Psoas muscle (tissue), 8 donors: ENCODE measurements at places on chromosomes 3 and 15. TPM values are rescaled to one million over a fixed set of nuclear protein-coding genes. Genes with fewer than 3 reads are reported as not detected.
A peak's percentile ranks its signal among the peaks of the same experiment; 100 is the strongest.

DNA sequence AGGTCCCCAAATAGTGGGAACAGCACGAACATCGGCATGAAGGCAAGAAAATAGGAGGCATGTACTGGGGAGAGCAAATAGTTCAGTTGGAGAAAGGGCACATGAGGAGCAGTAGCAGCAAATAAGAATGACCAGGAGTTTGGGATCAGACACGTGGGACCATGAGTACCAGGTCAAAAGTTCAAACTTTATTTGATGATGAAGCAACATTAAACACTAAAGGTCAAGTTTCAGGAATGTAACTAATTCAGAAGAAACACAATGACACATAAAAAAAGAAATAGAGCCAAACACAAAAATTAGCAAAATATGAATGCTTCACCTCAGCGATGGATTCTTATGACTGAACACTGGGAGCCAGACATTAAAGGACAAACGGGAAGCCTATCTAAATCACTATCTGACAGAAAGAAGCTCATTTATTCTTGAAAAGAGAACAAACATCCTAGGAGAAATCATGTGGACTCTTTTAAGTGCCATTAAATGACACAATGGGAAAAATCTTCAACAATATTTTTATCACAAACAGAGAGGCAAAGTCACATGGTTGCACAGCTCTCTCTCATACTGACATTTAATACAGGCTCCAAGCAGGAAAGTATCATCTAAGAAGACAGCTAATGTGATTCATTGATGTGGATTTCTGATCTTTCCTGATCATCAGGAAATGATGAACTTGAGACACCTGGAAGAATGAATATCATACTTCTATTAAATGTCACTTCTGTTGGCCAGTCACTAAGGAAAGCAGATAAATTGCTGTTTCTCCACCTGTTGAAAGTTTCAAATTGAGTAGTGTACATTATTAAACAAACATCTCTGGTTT lies 216.9 kb upstream of the THBS1 start:
- no peaks in the 10 kb centered on the region for H3K36me3 ChIP-seq
- DNase-seq: no peak
- no peaks in the 10 kb centered on the region for H3K27me3 ChIP-seq

- no peak for DNase-seq
- H3K27me3 ChIP-seq: no peaks in the 10 kb centered on the region
- H3K4me1 ChIP-seq: no peaks in the 10 kb centered on the region
- no peak overlapping the region for H3K4me3 ChIP-seq
- no peaks in the 10 kb centered on the region for H3K36me3 ChIP-seq
Measured at GRCh38 chr3:143183665-143183964, 64.0 kb downstream of the CHST2 start.

The GOLGA8T gene
- total RNA-seq: not detected

GRCh38 chr3:37586280-37586679 lies 275.4 kb upstream of the CTDSPL start:
- DNase-seq: no peak
- H3K36me3 ChIP-seq: no peaks in the 10 kb centered on the region
- H3K27ac ChIP-seq: no peak overlapping the region
- H3K4me1 ChIP-seq: peaks cover 9% of the 10 kb centered on the region

DNA sequence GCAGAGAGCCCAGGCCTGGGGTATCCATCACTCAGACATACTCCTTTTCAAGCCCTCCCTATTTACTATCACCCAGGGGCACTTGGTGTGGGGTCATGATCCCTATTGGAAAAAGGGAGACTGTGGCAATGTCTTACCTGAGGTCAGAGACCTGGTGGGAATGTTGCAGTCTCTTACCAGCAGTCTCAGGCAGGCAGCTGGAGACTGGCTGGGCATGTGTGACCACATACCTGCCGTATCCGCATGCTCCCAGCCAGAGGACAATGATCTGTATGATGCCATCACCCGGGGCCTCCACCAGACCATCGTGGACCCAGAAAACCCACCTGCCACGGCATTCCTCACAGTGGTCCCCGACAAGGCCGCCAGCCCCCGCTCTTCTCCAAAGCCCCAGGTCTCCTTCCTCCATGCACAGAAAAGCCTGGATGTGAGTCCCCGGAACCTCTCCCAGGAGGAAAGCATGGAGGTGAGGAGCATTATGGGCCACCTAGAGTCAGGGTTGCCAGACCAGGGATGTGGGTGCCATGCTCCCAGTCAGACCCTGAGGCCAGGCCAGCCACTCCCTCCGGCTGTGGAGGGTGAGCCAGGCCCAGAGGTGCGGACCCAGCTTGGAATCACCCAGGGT lies 5.9 kb downstream of the SH2D7 start:
- H3K36me3 ChIP-seq: no peaks in the 10 kb centered on the region
- no peak overlapping the region for H3K4me3 ChIP-seq
- DNase-seq: no peak
- peaks cover 8% of the 10 kb centered on the region for H3K4me1 ChIP-seq
- no peaks in the 10 kb centered on the region for H3K27me3 ChIP-seq

The SPESP1 gene
- total RNA-seq: 0.89 TPM

GRCh38 chr3:72968266-72968664 lies 28.3 kb upstream of the PPP4R2 start:
- H3K27me3 ChIP-seq: no peaks in the 10 kb centered on the region
- H3K4me1 ChIP-seq: no peaks in the 10 kb centered on the region
- no peak for DNase-seq
- H3K27ac ChIP-seq: no peak overlapping the region
- no peak overlapping the region for H3K4me3 ChIP-seq
- no peaks in the 10 kb centered on the region for H3K36me3 ChIP-seq

The GOLGA8J gene
- total RNA-seq: not detected

DNA sequence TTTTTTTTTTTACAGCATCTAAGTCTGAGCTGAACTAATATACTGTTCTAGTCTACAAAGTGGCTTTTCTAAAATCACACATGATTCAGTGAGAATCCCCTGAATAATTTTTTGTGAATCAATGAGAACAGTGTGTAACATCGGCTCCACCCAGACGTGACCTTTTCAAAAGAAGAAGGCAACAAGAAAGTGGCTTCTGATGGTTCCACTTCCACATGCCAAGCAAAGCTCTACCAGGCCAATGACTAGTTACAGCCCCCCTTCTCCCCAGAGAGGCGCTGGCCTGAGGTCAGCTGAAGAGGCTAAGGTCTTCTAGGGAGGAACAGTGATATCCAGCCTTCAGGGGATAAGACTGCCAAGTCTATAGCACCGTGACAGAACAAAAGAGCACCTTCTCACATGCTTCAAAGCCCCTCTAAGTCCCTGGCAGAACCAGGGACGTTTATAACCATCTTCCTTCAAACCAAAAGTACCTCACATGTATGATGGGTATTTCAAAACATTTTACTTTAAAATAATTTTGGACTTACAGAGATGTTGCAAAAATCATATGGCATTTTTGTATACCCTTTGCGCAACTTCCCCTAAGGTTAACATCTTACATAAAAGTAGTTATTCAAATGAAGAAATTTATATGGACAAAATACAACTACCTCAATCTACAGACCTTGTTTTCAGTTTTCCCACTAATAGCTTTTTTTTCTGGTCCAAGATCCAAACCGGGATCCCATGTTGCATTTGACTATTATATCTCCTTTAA lies 177.9 kb downstream of the OSBPL10 start:
- no peak overlapping the region for H3K27ac ChIP-seq
- no peaks in the 10 kb centered on the region for H3K36me3 ChIP-seq
- H3K4me1 ChIP-seq: no peaks in the 10 kb centered on the region

DNA sequence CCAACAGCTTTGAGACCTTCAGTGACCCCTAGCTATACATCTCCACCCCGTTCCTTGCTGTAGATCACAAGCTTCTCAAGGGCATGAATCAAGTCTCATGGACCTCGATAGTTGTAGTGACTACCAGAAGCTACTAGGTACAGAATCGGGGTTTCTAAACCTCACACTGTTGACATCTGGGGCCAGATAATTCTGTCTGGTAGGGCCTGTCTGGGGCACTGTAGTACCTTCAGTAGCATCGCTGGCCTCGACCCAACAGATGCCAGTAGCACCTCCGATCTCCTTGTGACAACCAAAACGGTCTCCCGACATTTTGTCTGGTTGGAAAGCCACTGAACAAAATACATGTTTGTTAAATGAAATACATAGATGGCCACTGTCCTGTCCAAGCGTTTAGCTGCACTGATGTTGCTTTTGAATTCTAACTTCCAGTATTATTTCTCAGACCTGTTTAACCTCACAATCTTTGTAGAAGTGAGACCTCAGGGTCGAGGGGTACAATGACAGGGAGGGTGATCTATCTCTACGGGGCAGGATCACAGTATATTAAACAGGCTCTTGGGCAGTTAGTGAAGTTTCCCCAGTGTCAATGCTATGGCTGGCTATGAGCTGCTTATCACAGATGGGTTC lies 262.5 kb upstream of the IGF1R start:
- no peak for DNase-seq
- no peak overlapping the region for H3K4me3 ChIP-seq
- no peak overlapping the region for H3K27ac ChIP-seq
- H3K27me3 ChIP-seq: peaks cover 8% of the 10 kb centered on the region
- H3K4me1 ChIP-seq: no peaks in the 10 kb centered on the region

The NR1I2 gene
- not detected for total RNA-seq

DNA sequence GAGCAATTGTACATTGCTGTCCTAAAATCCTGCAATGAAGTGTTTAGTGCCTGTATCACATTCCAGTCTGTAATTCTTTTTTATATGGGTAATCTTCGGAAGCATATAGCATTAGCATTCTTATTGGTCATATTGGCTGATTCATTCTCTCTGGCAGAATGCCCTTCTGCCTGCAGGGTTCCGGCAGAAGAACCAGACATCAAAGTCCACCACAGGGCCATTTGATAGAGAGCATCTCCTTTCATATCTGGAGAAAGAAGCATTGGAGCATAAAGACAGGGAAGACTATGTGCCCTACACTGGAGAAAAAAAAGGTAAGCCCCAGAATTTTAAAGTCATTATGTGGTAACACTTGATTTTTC lies 39.6 kb downstream of the TMOD3 start:
- H3K4me1 ChIP-seq: no peaks in the 10 kb centered on the region
- no peaks in the 10 kb centered on the region for H3K27me3 ChIP-seq
- H3K36me3 ChIP-seq: peaks cover 2% of the 10 kb centered on the region
- no peak for DNase-seq

The GUCA1C gene
- total RNA-seq: not detected

The SEMA3G gene
- total RNA-seq: 6.3 TPM

The PIGZ gene
- total RNA-seq: 4.5 TPM

The PRSS50 gene
- 0.12 TPM for total RNA-seq

DNA sequence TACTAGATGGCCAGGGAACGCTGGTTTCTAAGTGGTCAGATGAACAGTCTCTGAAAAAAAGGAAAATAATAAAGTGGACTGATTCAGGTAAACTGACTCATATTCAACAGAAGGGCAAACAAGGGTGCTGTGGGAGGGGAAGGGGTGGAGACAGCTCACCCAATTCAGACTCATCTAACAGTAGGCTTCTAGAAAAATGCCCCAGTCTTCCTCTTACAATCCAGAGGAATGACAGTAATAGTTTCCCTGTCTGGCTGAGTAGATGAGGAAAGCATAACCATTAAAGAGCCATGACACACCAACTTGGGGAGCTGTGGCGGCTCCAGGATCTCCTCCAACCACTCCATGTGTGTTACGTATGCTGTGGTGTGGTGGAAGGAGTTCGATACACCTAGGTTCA lies 231.4 kb upstream of the UMPS start:
- H3K27ac ChIP-seq: no peak overlapping the region
- no peaks in the 10 kb centered on the region for H3K36me3 ChIP-seq
- H3K4me1 ChIP-seq: no peaks in the 10 kb centered on the region
- no peak overlapping the region for H3K4me3 ChIP-seq
- DNase-seq: no peak

The CISH gene
- 16.9 TPM for total RNA-seq

GRCh38 chr3:124963755-124964154 lies 29.2 kb upstream of the MUC13 start:
- H3K27me3 ChIP-seq: no peaks in the 10 kb centered on the region
- H3K36me3 ChIP-seq: no peaks in the 10 kb centered on the region
- peaks cover 3% of the 10 kb centered on the region for H3K4me1 ChIP-seq
- H3K4me3 ChIP-seq: no peak overlapping the region
- no peak for DNase-seq

DNA sequence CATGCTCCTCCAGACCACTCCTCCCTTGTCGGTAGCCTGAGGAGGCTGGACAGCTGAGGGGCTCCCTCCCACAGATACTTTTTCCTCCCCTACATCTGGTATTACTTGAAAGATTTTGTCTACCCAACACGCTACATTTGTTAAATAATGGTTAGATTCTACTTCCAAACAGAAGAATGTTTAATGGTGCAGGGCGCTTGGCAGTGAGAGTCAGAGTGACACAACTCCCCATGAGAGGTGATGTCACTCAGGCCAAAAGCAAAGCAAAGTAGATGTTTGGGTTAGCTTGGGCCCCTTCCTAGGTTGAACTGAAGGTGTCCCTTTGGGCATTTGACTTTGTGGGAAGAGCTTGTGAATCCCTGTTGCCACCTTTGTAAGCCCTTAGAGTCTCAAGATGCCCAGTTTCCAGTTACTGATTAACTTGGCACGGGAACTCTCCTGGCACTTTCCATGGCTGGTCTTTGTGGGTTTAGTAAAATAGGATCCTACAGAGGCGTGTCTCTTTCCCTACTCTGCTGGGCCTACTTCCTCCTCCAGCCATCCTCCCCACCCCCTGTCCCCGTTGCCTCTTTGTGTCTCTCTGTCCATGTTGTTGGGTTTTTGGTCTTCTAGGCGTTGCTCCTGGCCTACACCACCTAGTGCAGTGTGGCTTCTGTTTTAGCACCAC lies 5.6 kb downstream of the LIMD1 start:
- peak overlapping the region; percentile 92 for H3K4me3 ChIP-seq
- H3K4me1 ChIP-seq: peaks cover 84% of the 10 kb centered on the region
- H3K36me3 ChIP-seq: no peaks in the 10 kb centered on the region
- H3K27ac ChIP-seq: peak overlapping the region; percentile 98
- DNase-seq: no peak

DNA sequence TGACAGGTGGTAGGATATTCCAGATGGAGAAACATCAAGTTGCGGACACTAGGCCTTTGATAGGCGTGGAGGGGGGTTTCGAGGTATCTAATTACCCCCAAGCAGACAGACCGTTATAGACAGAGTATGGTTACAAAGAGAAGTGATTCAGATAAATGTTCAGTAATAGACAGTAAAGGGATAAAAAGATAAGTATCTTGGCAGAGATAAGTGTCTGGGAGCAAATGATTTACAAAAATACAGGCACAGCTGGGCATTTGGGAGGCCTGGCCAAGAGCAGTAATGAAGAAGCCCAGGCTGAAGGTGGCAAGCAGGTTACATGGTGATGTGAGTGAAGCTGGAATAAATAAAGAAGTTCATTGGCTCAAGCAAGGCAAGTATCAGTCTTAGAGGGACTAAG lies 659 bp upstream of the MYH15 start:
- DNase-seq: no peak
- no peaks in the 10 kb centered on the region for H3K27me3 ChIP-seq
- H3K4me1 ChIP-seq: no peaks in the 10 kb centered on the region
- no peaks in the 10 kb centered on the region for H3K36me3 ChIP-seq
- H3K27ac ChIP-seq: no peak overlapping the region
- H3K4me3 ChIP-seq: no peak overlapping the region

- H3K36me3 ChIP-seq: no peaks in the 10 kb centered on the region
- no peak overlapping the region for H3K27ac ChIP-seq
- peaks cover 6% of the 10 kb centered on the region for H3K27me3 ChIP-seq
- no peak for DNase-seq
Measured at GRCh38 chr3:56467801-56468183, 475 bp downstream of the ERC2 start.
